ENCODE measurements at places on chromosomes 1 and 21.

DNA sequence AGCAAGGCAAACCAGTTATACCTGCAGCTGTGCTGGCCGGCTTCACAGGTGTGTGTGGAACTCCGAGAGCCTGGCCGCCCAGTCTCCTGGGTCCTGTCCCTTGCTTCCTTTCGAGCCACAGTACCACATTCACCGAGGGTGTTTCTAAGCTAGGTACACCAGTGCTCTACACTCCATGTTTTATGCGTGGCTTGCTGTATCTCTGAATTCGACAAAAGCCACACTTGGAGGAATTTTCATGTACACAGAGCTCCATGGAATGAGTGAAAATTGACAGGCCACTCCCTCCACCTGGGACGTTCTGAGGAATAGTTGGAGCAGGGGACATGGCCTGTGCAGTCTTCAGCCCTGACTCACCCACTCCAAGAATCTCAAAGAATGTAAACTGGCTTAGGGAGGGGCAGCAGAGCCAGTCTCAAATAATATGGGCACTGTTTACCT, 14.0 kb downstream of the ETS2 start:
- peak; percentile 70 for DNase-seq

- DNase-seq, result peak; percentile 40
Observed at GRCh38 chr1:109161858-109162606, 48.1 kb downstream of the ELAPOR1 start.

DNA sequence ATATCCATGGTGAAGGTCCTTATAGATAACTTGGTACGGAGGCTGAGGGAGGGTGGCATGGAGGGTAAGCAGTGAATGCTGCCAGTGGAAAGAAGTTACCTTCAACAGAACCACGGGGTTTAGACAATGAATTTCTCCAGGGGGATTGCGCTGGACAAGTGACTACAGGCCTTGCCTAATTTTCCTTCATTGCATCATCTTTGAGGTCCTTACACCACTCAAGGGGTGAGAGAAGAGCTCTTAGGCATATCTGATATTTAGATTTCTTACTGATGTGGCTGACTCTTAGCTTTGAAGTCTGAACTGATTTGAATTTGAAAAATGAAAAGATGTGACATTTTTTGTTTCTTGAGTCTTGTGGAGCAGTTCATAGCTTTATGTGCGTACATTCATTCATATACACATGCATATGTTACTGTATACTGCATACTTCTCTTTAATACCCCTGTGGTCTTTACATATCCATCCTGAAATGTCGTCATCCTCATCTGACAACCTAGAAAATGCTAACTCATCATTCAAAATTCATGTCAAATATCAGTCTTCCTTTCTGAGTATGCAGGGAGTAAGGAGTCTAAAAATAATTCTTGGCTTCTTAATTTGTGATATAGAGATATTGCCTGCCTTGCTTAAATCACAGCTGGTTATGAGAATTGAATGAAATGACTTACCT, 63.6 kb downstream of the DNM3 start:
- no peak for DNase-seq

GRCh38 chr1:179205284-179205683, 24.2 kb downstream of the ABL2 start:
- no peak for DNase-seq

DNA sequence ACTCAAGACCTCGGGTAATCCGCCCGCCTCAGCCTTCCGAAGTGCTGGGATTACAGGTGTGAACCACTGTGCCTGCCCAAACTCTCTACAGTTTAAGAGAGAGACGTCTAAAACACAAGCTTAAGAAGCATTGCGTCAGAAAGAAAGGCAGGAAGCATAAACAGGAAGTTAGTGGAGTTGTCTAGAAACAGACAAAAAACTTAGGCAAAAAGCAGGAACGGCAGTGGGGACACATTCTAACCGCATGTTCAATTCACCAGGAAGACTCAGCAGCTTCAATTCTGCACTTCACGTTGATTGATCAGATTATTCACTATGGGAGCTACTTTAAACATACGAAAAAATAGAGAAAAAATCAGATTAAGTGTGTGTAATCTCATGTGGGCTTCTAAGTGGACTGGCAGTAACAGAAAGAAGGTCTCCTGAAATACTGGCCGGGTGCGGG, 7.4 kb downstream of the CFAP74 start:
- no peak for DNase-seq

Measured in retinal pigment epithelial cell (primary cell).